Ammon's horn (tissue), 1 donor: ENCODE measurements at places on chromosomes 16 and 17.

DNA sequence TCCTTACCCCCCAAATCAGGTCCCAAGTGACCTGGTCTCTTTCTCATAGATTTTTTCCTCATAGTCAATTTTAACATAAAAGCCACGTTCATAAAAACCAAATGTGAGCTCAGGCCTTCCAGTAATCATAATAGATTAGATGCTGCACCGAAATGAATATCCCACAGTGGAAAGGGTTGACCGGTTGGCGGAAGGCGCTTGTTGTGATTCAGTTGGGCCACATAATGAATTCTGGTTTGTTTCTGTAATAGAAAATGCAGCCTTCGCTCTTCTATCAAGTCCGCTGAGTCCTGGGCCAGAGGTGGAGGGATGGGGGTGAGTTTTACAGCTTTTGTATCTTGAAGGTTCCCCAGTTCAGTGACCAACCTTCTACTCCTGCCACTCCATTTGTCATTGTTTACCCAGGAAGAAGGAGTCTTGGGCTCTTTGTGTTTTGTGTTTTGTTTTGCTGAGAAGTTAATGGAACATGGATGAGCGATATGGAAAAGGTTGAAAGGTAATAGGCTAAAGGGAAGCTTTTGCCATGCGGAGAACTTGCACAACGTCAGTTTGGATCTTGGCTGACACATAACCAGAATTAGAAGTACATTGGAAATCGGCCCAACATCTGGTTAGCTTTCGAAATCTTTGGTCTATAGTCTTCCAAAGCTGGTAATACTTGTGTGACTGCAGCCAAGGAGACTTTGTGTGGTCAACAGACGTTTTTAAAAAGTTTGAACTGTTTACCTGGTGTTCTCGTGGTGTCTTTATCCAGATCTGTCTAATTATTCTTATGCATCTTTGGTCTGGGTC is 89.5 kb downstream of the CLEC16A start:
- no peak for DNase-seq

GRCh38 chr16:80526418-80527061 is 14.3 kb upstream of the DYNLRB2 start:
- DNase-seq: peak; percentile 70

- DNase-seq: no peak
Measured at GRCh38 chr17:42660692-42661345, 1.7 kb downstream of the TUBG2 start.

- no peak for DNase-seq
Measured at GRCh38 chr16:9256196-9256595, 164.8 kb downstream of the HAPSTR1 start.

DNA sequence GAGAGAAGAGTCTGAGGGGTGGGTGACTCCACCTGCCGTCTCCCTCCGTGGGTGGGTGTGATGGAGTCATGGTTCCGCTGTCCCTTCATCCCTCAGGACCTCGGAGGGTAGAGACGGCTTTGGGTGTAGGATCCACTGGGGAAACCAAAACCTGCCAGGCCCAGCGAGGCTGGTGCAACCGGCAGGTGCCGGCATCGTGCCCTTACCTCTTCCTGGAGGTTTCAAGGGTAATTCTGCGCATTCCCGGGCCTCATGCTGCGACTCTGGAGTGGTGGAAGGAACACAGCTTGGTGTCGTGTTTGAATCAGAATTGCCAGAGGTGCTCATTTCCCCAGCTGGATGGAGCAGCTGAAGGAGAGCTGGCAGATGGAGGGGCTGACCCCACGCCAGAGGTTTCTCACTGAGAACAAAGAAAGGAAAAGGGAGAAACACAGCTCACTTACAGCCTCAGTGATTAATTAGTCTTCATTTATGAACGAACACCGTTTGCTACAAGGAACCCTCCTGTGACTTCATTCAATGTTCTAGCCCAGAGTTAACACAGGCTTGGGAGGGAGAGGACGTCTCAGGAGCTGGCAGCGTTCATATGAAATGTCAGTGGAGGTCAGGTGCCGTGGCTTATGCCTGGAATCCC is 16.3 kb upstream of the ATP2A3 start:
- no peak for DNase-seq

GRCh38 chr17:6380915-6381438 is 53.9 kb downstream of the AIPL1 start:
- no peak for DNase-seq

DNA sequence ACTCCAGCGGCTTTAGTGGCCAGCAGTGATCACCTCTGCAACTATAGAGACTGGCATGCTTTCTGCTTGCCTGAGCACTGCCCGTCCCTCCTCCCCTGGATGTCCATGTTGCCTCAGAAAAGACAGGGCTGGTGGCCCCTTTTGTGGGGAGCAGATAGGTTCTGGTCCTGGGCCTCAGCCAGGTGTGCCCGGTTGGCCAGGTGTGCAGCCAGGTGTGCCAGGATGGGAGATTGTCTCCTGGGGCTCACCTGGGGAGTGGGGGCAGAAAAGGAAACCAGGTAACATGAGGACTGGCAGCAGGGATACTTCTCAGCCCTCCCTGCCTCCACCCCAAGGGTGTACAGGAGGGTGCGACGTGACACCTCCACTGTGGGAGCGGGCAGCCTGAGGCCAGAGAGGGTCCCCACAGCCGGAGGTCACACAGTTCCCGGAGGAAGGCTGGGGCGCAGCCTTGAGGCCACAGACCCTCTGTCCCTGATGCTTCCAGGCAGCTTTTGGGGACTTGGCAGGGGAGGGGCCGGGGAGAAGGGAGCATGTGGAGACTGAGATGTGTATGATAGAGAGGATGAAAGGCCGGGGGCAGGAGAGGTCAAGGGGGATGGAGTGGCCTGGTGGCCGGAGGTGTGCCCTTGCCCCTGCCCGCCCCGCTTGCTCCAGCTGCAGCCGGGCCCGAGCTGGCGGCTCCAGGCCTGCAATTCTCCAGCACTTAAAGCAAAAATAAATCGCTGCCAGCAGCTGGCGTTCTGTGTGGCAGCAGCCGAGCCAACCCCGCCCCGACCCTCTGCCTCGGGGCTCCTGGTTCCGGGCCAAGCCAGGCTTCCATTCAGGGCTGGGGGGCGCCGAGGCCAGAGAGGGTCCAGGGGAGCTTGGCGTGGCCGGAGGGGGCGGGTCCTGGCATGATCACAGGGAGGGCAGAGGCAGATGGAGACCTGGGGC is 6.7 kb downstream of the KCNJ12 start:
- no peak for DNase-seq

GRCh38 chr16:57695680-57696069 is 1.1 kb downstream of the DRC7 start:
- no peak for DNase-seq

- no peak for DNase-seq
Measured at GRCh38 chr17:73588301-73588846, 55.9 kb downstream of the SDK2 start.

GRCh38 chr17:10743316-10744009 is 13.6 kb upstream of the TMEM220 start:
- DNase-seq: no peak

GRCh38 chr17:42274812-42275526 is 1.2 kb downstream of the STAT5B start:
- DNase-seq: no peak

DNA sequence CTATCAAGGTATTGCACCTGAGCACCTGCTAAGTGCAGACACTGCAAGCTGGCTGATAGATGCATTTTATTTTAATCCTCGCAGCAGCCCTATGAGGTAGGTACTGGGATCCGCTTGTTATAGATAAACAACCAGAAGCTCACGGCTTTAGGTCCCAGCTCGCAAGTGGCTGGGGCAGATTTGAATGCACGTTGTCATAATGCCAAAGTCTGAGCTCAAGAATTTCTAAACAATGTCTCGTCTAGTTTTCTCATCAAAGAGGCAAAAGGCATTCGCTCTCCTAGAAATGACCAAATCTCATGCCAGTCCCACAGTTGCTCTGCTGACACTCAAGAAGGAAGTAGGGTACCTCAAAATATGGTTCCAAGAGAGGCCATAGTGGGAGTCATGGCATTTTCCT is 20.5 kb downstream of the SOX9 start:
- DNase-seq: no peak

GRCh38 chr17:51298508-51299371 is 38.4 kb downstream of the UTP18 start:
- peak; percentile 79 for DNase-seq

DNA sequence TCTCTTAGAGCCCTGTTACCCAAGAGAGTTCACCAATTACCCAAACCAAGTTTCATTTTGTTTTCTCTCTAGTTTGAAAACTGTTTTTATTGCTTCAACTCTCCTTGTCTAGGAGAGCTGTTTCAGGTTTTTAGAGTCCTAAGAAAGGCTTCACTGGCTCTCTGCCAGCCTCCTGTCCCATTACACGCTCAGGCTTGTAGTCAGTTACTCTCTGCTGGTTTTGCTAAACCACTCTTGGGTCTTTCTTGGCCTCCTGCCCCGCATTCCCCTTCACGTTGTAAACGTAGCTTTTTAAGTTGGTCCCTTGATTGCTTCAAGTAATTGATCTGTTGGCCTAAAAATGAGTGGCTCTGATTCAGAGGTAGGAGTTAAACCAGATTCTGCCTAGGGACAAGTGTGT is 529.1 kb downstream of the MAF start:
- DNase-seq: no peak

DNA sequence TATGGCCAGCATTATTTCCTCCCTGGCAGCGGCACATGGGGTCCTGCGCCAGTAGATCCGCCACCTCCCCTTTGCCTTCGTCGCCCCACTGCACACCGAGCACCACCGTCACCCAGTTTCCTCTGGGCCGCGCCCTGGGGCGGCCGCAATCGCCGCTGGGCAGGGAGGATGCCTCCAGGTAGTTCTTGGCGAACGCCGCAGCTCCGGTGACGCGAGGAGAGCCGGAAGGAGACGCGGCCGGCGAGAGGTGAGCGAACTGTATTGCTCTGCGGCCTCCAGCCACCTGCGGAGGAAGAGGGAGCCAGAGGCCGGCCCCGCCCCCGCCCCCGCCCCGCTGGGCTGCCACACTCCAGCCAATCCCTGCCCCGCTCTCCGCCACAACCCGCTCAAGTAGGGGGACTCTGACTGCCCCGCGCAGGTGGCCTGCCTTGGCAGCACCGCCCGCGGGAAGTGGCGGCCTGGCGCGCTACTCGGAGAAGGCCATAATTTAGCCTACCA is 11.8 kb upstream of the SLFN13 start:
- no peak for DNase-seq

DNA sequence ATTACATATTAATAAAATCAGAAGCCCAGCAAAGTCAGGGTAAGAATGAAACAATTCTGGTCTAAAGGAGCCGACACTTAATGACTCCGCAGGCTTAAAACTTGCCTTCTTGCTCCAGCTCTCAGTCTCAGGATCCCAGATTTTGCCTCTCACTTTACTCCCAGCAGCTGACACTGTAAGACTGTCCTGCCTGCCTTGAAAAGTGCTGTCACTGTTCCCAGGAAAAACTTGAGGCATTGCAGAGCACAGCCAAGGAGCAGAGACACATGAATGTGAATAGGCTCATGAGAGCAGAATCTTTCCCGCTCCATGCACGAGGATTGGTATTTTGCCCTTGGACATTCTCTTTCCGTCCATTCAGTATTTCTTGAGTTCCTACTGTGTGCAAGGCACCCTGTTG is 457.6 kb upstream of the ZFHX3 start:
- no peak for DNase-seq
